GM23338 (cell line): ENCODE measurements at places on chromosomes 6 and 20. TPM values are rescaled to one million over a fixed set of nuclear protein-coding genes. Genes with fewer than 3 reads are reported as not detected.

The SRPK1 gene
- total RNA-seq: 153 and 175 TPM in 2 replicates

The XKR7 gene
- 3.0 and 3.9 TPM in 2 replicates for total RNA-seq

The OTOR gene
- not detected in 2 replicates for total RNA-seq

The CAGE1 gene
- total RNA-seq: 0.07 and 0.08 TPM in 2 replicates

The TBX18 gene
- total RNA-seq: 0.03 TPM in 1 of 2 replicates, not detected in the other

DNA sequence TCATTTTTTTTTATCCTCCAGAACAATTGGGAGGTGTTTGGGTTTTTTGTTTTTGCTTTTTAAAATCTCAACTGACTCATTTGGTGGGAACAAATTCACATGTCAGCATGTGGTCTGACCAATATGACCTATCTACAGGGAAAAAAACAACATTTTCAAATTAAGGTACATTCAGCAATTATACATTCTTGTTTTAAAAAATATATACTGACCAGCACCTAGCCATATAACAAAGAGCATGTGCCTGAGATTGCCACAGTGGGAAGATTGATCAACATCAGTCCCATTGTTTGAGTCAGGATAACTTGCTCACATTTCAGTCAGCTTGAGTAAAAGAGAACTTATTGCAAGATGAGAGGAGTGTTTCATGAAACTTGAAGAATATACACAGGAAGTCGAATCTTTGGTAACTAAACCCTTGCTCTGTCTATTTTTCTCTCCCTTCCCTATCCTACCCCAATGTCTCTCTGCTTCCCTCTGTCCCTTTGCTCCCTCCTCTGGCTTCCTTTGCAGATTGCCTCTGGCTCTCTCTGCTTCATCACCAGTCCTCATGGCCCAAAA, 163.2 kb upstream of the TAB2 start:
- no peak for DNase-seq

DNA sequence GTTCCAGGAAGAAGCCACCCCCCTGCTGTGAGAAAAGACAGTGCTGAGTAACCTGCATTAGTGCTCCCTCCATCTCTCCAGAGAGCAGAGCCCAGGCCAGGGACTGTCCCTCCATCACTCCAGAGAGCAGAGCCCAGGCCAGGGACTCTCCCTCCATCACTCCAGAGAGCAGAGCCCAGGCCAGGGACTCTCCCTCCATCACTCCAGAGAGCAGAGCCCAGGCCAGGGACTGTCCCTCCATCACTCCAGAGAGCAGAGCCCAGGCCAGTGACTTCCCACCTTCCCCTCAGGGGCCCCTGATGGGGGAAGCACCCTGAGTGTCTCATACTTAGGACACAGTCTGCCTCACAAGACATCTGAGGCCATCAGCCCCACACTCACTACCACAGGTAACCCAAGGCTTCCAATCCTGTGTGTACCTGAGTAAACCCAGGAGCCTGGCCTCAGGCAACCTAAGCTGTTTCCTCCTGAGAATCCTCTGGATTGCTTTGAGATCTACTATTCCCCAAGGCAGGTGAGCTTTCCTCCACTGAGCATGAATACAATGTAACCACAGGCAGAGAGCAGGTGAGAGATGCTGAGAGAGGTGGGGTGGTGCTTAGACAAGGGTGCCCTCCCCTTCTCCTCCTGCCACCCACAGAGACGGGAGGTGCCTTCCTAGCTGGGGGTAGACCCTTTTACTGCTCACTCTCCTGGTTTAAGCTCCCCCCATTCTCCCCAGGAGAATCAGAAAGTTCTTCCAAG, 4.9 kb downstream of the TBXT start:
- no peak for DNase-seq

DNA sequence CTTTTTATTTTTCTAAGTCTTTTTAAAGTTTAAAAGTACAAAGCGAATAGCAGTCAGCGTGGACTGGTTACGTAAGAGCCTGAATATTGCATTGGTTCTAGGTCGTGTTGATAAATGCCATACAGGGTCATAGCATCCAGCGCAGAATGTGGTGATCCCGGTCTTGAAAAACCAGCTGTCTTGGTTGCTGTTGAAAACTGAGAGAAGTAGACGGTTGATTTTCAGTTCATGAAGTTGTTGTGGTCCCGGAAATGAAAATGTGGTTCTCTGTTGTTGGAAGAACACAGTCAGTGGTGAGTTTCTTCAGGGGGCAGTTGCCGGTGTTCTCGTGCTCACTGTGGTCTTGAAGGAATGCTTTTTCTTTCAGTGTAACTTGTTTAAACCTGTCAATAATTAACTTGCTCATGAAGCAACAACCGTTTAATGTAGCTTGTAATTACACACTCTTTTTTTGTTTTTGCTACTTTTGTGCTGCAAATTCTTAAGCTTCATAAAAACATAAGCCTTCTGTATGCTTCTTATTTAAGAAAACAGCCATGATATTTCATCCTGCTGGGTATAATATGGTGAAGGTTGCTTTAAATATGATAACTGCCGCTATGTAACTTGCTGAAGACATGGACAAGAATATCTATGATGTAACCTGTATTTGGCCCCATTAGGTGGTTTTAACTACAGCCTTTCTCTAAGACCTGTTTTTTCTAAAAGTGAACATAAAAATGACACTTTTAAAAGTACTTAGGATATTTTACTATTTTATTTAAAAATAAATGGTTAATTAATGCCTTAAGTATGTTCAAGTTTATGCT, 64.8 kb upstream of the KIF25 start:
- DNase-seq: no peak
